ENCODE measurements at places on chromosomes 2 and 18.

DNA sequence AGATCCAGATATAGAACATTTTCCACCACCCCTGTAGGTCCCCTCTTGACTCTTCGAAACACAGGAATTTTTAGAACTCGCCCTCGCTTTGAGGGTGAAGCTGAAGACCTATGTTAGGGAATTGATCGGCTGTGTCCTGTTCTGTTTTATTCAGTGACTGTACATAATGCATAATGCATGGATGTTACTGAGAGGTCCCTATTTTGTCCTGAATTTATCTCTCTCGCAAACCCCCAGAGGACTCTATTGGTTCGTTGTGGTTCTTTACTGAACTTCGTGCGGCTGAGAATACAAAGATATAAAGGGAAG is 431 bp upstream of the EIF5B start:
- DNase-seq, result no peak

- no peak for DNase-seq
These were observed 95.7 kb upstream of the DLX2 start for GRCh38 chr2:172198361-172198760.

DNA sequence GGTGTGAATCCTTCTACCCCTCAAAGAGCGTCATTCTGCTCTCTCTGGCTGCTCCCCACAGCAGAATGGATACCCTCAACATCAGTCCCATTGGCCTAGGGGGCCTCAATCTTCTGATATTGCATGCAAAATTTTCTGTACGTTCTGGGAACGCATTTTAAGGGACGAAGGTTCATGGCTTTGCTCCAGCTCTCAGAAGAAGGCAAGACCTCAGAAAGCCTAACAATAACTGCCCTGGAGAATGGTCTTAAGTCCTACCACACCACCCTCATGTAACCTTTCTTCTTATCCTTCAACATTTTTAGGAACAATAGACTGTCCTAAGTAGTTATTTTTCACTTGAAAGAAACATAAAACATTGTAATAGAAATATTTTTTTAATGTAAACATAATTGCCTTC is 212.6 kb downstream of the PRKCE start:
- no peak for DNase-seq

DNA sequence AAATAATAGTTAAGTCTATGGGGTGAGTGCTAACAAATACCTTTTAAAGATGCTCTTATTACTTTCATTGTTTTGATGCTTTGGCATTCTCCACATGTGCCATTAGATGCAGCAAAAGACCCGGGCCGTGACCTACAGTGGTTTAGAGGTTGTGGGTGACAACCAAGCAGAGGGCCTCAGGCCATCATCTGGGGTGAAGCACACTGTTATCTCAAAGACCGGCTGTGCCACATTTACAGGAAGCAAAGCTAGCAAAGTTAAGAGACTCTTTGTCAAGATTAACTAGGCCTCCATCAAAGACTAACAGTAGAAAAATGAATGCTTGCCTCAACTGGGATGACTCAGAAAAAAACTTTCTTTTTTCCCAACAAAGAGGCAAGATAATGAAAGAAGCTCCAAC is 695.3 kb downstream of the SATB2 start:
- DNase-seq, result no peak

- no peak for DNase-seq
These were observed 249.8 kb downstream of the NYAP2 start for GRCh38 chr2:225649274-225649673.
